ENCODE measurements at places on chromosomes 1 and 21.

DNA sequence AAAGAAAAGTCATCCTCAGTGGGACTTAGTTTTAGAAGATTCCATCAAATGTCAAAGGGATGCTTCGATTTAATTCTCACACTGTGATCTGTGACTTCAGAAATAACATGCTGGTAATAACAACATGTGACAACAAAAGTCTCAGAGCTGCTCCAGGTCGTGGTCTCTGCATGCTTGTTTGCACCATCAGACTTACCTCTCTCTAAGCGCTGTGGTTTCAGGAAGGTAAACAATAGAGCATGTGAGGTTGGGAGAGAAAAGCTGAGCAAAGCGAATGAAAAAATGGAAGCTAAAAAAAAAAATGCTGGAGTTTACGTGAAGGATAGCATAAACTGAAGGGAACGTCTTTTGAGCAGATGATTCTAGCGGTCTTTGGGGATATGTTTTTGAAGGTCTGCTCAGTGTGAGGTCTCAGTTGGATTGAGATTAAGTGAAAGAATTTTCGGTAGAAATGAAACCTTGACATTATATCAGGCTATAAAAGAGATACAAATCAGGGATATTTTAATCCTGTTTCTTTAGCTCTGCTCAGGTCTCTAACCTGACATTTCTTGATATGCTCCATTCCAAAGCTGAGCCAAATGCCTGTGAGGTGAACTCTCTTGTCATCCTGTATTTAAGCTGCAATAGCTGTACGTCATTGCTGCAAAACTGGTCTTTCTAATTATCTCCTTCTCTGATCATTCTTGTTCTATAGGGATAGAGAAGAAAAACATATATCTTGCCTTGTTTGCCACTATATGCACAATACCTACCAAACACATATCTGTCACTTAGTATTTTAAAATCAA, 86.5 kb downstream of the C1orf21 start:
- DNase-seq: no peak

DNA sequence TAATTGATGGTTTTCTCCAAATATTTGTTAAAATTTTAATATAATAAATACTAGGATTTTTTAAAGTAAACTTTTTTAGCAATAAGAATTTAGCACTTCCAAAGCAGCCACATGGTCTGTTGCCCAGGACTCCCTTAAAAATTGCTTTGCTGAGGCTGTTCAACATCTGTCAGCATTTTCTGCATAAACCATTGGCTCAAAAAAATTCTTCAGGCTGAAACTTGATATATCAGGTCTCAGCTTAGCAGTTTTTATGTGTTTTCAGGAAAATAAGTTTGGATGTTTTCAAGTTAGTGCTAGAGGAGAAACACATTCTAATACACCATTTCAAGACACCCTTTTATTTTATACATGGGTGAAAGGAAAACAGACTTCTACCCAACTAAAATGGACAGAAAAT, 69.1 kb upstream of the C1orf105 start:
- DNase-seq: no peak

- DNase-seq: no peak
Measured at GRCh38 chr1:226838456-226838855, 32.0 kb upstream of the PSEN2 start.

DNA sequence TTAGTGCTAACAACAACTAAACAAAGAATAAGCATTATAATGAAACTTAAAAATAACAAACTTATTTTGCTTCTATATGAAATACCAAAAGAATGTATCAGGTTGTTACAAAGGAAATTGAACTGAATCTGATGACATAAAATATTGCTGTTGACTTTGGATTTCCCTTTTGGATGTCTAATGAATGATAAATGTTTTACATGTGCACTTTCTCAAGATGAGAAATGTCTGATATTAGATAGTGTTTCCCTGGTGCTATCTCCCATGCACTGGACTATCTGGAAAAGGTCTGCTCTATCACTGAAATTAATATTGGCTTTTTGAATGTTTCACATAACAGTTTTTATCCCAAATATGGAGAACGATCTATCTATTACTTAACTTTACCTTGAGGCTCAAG, 179.9 kb downstream of the HMCN1 start:
- no peak for DNase-seq

DNA sequence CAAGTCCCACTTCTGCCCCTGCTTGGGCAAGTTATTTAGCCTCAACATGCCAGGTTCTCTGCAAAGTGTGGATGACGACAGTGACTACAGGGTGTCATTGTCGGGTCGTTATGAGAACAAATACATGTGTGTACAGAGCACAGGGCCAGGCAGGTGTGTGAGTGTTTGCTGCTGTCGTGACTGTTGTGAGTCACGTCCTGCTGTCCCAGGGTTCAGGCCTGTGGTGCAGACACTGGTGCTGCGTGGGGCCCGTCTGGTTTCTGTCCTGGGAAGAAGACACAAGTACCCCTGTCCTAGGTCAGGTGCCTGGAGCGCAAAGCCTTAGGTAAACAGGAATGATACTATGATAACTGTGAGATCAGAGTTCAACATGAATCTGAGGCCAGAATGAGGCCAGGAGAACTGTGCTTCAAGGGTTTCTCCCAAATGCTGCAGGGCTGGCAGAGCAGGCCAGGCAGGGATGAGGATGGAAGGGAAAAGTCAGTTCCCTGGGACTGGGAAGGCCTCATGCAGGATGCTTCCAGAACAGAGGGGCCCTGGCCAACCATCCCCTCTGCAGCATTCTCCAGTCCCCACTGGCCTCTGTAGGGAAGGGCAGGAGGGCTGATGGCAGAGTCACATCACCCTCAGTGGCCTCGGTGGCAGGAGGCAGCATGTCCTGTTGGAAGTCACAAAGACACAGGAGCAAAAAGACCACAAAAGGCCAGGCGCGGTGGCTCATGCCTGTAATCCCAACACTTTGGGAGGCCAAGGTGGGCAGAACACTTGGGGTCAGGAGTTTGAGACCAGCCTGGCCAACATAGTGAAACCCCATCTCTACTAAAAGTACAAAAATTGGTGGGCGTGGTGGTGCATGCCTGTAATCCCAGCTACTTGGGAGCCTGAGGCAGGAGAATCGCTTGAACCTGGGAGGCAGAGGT, 15.7 kb downstream of the GPR157 start:
- no peak for DNase-seq

GRCh38 chr1:1279028-1279427, 1.2 kb upstream of the SCNN1D start:
- no peak for DNase-seq

- no peak for DNase-seq
Measured at GRCh38 chr1:47938520-47938919, 58.7 kb downstream of the TRABD2B start.

DNA sequence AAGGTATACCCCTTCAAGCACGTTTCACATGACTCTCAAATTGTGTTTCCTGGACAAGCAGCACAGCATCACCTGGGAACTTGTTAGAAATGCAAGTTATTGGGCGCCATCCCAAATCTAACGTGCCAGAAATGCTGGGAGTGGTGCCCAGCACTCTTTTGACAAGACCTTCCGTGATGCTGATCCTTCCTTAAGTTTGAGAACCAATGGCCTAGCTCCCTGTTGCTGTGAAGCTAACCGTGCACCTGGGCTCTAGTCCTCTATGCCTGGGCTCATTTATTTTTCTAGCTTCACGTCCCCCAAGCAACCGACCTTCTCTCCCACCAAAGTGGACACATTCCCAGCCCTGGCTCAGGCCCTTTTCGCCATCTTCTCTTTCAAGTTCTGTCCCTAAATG, 4.3 kb downstream of the BEST4 start:
- no peak for DNase-seq

DNA sequence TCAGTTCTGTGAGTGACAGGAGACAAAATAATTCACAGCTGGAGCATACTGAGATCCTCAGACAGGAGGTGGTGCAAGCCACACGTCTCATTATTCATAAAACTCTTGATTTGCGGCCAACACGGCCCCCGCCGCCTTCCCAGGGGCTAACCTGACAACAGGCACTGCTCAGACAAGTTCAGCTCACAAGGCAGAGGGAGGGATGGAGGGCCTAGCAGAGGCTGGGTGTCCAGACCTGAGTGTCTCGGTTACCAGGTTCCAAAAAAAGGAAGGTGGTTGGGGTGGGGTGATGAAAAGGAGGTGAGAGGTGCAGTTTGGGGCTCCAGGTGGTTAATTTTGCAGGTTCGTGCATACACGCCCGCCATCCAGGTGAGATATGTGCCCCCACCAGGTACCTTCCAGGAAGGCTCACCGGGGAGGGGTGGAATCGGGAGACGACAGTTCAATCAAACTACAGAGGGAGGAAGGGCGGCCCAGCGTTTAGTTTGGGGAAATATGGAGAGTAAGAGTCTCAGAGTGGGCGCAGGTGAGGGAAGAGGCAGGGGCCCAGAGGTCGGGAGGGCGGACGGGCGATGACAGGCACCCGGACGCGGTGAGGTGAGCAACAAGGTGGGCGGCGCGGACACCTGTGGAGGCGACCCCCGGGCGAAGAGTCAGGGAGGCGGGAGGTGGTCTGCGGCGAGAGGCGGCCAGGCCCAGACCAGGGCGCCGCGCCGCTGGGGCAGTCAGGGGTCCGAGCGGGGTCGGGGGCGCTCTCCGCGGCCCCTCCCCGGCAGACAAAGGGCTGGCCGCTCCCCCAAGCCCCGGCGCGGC, 629 bp downstream of the CTNNBIP1 start:
- DNase-seq: no peak

GRCh38 chr21:44888581-44889550, 15.4 kb upstream of the PTTG1IP start:
- DNase-seq: no peak

DNA sequence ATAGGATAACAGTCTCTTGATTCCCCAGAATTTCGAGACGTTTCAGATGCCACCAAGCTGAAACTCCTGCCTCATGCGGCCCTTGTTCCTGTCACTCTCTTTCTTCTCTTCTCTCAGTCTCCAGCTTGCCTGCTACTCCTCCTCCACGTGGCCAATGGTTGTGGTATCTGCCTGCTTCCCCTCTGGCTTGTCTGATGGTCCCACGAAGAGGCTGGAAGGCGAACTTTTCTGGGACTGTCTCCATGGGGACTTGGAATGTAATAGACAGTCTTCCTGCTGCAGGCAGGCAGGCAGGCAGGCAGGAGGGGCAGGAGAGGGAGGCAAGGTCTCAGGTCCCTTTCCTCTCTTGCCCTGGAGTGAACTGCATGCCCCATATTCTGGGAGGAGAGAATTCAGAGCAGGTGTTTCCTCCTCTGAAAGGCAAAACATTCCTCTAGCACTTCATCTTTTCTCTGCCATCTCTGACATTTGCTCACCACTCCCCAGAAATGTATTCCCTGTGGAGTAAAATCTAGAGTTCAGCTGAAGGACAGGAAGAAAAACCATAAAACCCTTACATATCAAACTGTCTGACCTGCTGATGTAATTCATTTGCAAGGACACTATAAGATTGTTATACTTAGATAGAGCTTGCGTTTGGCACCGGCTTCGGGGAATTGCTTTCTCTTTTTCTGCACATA, 64.1 kb upstream of the GNG12 start:
- no peak for DNase-seq

GRCh38 chr1:162548170-162548569, 13.4 kb upstream of the UAP1 start:
- peak; percentile 30 for DNase-seq

GRCh38 chr1:192395895-192396294, 79.1 kb downstream of the RGS21 start:
- no peak for DNase-seq

GRCh38 chr21:20997636-20998455, at the start of gene NCAM2:
Gene NCAM2 (plus strand): TSS chr21:20998409.
- DNase-seq: peak; percentile 85

- DNase-seq: no peak
Measured at GRCh38 chr1:88455621-88456256, 228.3 kb upstream of the PKN2 start.

GRCh38 chr1:162353078-162353477, 23.6 kb downstream of the SPATA46 start:
- no peak for DNase-seq

DNA sequence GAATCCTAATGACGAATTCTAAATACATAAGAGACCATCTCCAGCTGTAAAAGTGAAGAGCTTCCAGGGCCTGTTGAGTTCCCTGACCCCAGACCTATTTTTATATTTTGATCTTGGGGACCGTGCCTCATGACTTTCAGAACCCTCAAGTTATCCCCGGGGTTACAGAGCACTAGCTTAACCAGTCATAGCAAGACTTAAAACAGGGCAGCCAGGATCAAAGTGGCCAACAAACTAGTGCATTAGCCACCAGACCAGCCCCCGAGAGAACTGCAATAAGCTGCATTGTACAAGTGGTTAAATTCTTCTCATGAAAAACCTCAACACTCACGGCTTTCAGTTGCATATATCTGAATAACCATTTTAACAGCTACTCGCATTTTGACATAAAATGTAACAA, 183.0 kb downstream of the BARHL2 start:
- DNase-seq: no peak

DNA sequence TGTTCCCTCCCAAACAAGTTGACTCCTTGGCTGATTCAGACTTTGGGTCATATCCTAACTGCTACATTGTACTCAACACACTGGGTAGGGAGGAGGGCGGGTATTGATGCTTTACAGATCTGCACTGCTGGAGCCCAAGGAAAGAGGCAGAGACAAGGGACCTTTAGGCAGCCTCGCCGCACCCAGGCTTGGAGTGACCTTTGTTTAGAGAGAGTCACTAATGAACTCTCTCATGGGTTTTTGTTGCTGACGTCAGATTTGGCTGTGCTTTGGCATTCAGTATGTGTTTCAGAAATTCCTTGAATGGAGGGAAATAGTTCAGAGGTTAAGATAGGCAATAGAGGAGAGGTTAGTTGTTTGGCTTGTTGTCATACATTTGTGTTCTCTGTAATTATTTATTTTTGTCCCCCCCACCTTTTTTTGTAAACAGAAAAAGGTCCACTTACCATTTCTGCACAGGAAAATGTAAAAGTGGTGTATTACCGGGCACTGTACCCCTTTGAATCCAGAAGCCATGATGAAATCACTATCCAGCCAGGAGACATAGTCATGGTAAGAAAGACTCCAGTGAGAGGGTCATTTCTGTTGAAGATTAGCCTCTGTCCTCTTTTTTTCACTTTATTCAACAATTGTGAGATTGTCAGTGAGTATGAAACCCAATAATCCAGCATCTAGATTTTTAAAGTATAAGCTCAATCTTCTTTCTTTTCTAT, 116.1 kb downstream of the ATP5PO start:
- no peak for DNase-seq

- DNase-seq: no peak
Measured at GRCh38 chr1:36471830-36472641, 7.9 kb upstream of the MRPS15 start.

DNA sequence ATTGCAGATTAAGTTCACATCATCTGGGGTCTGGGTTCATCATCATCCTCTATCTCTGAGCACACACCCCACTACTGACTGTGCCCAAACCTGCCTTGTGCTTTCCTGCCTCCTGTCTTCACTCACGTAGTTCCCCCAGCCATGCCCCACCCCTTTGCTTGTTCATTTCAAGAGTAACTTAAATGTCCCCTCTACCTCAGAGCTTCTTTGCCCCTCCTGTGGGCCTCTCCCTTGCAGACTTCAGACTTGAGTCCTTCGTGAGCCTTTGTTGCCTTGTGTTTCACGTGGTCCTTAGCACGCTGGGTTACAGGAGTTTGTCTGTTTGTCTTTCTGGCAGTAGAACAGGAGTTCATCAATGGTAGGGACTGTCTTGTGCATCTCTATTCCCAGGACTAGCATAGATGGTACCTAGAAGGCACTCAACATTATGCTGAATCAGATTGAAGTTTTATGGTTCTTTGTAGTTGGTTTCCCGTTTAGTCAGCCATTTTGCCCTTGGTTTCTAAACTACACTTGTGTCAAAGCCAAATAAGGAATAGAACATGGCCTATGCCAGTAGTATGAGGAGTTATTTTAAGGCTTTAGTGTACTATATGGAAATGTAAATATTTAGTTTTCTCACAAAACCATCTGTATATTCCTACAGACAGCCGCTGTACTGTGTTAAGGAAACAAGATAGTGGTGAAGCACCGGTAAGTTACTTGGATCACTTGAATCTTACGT, 86.2 kb downstream of the TTC3 start:
- no peak for DNase-seq

GRCh38 chr1:237031480-237031879, 10.5 kb upstream of the RYR2 start:
- DNase-seq: no peak
